ENCODE measurements at places on chromosomes 5 and 9.

DNA sequence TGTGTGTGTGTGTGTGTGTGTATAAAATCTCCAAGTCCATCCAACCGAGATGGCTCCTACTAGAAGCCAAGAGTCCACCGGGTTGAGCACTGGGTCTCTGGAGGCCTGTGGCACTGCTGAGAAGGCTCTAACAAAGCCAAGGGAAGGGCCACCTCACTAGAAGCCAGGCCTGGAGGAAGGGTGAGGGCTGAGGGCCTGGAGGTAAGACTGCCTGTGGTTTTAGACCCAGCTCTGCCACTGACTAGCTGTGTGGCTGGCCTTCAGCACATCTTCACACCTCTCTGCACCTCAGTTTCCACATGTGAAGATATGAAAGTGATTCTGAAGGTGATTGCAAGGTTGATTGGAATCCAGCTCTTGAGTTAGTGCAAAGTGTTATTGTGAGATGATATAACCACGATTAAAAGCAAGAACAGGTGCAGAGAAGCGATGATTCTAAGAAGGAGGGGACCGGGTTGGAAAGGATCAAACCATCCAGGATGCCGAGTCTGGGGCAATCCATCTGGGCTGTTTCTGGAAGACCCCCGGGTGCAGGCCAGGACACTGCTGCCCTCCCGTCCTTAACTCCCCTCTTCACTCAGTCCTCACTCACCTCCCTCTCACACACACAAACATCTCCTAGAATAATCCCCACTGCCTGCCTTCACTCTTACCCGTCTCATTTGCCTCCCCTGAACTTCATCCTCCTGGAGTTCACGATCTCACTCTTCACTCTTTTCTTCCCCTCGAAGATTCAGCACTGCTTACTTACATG is 2.3 kb downstream of the IL4 start:
- DNase-seq = no peak

DNA sequence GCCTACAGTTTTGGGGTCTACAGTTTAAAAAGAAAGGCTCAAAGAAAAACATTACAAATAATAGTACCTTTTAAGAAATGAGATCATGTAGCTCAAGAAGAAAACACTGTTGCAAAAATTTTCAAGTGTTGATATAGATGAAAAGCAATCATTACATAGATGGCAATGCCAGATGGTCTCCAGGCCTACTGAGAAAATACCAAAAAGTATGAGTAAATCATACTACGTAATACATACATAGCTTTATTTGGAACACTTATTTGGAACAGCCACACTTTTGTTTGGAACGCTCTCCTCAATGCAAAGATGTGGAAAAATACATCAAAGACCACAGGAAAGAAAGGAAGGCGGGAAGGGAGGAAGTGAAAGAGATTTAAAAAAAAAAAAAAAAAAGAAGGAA is 44.1 kb downstream of the MARCHF11 start:
- no peak for DNase-seq

- no peak for DNase-seq
These were observed 203.1 kb upstream of the ARRDC3 start for GRCh38 chr5:91586232-91586631.

- DNase-seq = no peak
These were observed 72.5 kb downstream of the AMBP start for GRCh38 chr9:114005371-114006154.

DNA sequence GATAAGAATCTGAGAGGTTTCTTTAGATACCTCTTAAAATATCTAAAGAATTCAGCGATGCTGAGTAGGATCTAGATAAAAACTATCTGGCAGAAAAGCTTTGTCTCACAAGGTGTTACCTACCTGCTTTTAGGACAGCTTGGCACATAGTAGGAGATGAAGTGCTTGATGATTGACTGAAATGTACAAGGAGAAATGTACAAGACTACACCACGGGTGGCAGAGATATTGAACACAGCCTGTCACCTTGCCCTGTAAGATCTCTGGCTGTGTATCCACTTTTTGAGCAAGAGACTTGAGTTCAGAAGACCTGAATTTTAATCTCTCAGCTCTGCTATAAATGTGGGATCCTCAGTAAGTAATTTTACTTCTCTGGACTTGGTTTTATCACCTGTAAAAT is 15.7 kb downstream of the ALDOB start:
- no peak for DNase-seq

DNA sequence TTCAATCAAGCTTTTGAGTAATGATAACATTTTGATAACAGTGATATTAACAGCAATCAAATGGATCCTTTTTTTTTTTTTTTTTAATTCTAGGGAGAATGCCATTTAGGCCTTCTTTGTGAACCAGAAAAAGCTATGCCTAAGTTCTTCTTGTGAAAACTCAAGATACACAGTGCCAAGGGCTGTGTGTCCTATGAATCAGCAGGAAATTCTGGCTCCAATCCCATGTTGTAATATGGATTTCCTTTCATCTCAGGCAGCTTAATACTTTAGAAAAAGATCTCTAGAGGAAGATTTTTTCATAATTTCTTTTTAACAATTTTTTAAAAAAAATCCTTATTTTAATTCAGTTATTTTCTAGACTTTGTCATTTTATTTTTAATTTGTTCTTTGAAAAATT is 96.1 kb downstream of the NUDT12 start:
- DNase-seq = no peak

DNA sequence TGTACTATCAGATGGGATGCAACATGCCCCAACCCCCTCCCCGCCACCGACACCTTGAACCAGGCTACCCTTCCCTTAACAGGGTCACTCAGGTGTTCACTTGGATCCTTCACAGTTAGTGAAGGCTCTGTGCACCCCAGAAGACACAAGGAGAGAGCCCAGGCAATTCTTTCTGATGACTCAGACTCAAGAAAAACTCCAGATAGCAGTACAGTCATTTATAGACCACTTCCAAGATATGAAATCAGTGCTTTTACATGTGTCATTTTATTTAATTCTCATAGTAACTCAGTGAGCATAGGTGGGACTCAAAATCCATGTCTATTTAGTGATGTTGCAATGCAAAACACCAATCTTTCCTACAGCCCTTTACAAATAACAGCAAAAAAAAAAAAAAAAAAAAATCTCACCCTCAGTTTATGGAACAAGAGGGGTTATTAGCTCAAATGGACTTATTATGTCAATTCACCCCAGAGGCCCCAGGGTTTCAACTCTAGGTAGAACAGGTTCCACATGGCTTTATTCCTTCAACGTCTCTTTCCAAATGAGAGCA is 71.9 kb downstream of the FOXD1 start:
- no peak for DNase-seq

DNA sequence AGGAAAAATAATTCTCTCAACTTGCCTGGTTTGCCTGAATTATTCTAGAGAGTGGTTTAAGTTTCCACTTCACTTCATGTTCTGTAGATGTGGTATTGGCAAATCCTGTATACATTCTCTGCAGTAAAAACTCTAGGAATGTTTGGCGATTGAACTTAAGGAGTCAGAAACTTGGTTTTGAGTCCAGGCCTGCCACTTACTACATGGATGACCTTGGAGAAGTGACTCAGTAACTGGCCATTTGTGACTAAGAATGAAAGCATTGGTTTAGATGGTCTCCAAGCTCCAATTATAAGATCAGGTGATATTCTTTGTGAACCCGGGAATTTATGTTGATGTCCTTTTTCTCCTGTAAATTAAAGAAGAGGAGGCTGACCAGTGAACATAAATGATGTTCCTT is 233.8 kb downstream of the GAS1 start:
- no peak for DNase-seq

GRCh38 chr9:109939698-109940342 is 159.8 kb downstream of the PALM2AKAP2 start:
- DNase-seq = no peak

DNA sequence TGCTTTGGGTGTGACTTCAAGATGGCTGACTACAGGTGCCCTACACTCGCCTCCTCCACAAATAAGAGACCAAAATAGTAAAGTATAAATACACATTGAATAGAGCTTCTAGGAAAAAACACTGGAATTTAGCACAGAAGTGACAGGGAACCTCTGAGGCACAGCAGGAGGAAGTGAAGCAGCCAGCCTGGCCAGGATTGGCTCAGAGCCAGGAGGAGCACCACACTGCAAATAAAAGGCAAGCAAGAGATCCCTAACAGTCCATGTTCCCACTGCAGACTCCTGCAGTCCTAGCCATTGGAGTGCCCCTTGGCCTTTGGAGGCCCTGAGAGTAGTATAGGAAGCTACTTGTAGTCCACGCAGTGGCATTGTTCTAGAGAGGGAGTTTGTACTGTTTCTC is 186.7 kb upstream of the TLX3 start:
- no peak for DNase-seq

- no peak for DNase-seq
These were observed 134.5 kb downstream of the GNAQ start for GRCh38 chr9:77896938-77897667.

DNA sequence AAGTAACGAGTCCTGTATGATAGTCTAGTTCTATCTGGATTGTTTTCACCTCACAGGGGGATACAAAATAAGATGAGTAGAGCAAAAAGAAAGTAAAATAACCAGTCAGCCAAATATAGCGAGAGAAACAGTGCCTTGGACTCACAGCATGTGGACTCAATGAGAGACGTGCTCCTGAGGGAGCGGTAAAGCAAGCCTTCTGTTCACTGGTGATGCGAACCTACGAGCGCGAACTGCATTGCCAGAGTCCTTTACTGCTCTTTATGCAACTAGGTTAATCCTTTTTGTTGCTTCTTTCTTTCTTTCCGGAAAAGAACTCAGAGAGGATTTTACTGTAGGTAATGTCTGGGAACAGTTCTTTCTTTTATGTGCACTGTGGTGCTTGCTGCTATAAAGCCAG is 132.7 kb downstream of the ANXA1 start:
- DNase-seq = no peak

All from brain pericyte (primary cell).